ENCODE measurements at places on chromosomes 13 and 19.

- no peak for DNase-seq
Observed at GRCh38 chr19:41131186-41131585, 17.0 kb downstream of the CYP2F1 start.

DNA sequence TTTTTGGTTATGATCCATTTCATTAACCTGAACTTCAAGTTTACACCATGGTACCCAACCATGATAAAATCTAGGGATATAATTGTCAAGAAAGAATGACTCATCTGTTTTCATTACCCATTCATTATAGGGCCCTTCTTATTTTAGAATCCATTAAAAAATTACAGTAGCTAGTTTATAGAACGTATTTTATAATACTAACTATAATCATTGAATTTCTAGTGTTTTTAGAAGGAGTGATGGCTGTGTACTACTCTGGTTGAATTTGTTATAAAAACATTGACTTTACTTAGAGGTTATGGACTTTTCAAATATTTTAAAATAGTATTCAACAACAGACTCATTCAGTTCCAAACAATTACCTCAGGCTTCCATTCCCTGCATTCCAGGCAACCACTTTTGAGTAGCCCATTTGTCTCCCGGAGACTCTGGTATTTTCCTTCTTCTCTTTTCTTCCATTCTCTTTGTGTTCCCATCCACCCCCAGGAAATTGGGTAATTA, 71.9 kb upstream of the KLF12 start:
- DNase-seq, result no peak

DNA sequence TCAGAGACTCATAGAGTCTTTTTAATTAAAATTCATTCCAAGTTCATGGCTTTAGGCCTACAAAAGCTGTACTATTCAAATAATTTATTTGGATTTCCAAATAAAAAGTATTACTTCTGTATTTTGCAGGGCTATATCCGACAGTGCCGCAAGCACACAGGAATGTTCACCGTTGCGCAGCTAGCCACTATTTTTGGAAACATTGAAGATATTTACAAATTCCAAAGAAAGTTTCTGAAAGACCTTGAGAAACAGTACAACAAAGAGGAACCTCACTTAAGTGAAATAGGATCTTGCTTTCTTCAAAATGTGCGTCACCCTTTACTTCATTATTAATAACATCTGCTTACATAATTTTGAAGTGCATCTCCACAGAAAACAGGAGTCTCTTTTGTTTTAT, 20.5 kb upstream of the C1QTNF9 start:
- no peak for DNase-seq

DNA sequence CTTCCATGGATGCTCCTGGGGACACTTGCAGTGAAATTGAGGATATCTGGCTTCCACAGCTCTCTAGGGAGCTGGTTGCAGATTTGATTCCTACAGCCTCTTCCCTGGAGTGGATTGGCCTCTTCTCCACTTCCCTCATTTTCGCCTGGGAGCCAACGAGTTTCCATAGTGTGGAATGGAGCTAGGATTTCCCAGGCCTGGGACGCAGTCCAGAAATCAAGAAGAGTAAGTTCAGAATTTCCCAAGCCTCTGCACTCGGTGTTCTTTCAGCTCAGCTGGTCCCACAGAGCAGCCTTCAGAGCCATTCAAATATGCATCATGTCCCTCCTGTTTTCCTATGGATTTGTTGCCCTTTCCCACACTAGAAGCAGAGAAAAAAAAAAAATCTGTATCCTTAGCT, 68.2 kb downstream of the RAP2A start:
- DNase-seq, result no peak

DNA sequence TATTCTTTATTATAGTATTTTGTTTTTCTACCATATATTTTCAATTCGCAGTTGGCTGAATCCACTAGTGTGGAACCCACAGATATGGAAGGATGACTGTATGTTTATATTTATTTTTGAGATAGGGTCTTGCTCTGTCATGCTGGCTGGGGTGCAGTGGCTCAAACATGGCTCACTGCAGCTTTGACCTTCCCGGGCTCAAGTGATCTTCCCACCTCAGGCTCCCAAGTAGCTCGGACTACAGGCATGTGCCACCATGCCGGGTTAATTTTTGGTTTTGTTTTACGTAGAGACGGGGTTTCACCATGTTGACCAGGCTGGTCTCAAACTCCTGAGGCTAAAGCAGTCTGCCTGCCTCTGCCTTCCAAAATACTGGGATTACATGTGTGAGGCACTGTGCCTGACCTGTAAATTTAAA, 9.6 kb downstream of the SLC35E1 start:
- DNase-seq, result no peak

DNA sequence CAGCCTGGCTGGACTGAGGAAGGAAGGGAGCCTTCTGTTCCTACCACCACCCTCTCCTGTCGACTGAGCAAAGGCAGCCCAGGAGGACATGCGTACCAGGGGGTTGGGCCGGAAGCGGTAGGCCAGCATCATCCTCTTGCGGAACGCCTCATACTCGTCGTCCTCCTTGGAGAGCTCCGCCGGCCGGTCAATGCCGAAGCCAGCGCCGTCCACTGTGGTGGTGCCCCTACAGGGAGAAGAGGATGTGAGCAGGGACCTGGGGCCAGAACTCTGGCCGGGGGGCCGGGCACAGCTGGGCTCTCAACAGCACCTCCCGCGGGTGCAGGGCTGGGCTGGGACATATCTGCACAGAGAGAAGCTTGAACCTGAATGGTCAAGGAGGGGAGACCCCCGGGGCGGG, 3.8 kb upstream of the TM6SF2 start:
- DNase-seq, result no peak

DNA sequence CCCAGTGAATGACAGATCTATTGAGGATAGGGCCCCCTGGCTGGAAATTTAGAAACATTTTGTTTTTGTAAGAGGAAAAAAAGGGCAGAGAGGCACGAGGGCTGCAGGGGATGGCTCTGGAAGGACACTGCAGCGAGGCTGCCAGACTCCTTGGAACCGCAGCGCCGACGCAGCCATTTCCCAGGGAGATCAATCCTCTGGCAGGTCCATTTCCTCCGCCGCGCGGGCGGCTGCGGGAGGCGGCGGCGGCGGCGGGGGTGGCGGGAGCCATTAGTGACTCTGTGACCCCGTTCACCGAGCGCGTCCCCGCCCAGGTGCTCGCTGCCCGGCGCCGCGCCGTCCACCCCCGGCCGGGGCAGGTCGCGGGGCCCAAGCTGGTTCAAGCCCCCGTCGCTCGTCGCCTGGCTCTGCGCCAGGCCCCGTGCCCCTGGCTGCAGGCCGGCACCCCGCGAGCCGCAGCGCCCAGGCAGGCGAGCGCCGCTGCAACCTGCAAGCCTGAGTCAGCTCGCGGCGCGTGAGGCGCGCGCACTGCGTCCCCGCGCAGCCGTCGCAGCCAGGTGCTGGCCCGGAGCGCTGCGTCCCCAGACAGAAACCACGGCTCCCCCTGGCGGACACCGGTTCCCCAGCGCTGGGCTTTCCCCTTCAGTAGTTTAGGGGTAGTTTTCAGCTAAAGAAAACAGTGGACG, 192.6 kb downstream of the KATNAL1 start:
- DNase-seq, result peak; percentile 82

DNA sequence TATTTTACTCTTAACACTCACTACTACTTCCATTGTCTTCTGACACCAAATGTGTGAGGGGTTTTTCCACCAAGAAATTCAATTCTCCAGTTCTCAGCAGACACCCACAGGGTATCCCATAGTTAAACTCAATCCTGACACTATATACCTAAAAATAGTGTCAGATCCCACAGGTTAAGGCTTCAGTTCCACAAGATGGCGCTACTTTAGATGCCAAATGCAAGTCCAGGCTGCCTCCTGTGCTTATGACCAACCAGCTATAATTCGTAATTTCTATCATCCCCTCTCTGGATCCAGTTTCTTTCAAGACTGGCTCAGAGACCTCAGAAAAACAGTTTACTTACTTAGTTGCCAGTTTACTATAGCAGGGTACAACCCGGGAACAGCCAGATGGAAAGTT, 1146.2 kb upstream of the SPRY2 start:
- peak; percentile 22 for DNase-seq
